ENCODE measurements at places on chromosomes 7 and 10.

DNA sequence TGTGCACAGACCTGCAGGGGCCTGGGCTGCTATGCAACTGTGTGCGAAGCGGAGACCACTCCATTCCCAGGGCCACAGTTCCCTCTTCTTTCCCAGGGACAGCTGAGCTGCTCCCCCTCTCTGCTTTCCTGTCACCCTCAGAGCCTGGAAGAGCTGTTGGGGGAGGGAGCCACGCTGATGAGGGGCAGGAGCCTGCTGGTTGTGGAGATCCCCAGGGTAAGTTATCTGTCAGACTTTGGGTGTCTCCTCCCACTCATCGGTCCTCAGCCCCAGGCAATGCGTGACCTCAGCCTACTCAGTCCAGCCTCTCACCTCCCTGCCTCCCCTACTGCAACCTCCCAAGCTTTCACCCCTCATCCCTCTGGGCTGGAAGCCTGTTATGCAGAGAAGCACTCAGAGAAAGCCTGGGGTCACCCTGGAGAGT lies 53.5 kb downstream of the ZNF467 start:
- no peak for DNase-seq

GRCh38 chr7:103879928-103880600 lies 109.4 kb downstream of the RELN start:
- no peak for DNase-seq

DNA sequence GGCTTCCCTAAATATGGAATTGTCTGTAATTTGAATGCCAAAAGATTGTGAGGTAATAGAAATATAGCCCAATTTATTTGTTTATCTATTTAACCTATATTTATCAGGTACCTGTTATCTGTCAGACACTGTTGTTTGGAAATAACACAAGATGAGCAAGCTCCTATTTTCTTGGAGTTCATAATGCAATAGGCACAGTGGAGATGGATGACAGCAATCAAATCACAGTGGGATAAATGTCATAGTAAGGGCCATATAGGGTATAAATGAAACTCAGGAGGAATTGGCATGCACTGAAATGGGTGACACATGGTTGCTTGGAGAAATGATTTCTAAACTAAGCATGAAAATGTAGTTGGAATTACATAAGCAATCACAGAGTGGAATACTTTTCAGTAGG lies 761.8 kb upstream of the MBL2 start:
- DNase-seq = no peak

DNA sequence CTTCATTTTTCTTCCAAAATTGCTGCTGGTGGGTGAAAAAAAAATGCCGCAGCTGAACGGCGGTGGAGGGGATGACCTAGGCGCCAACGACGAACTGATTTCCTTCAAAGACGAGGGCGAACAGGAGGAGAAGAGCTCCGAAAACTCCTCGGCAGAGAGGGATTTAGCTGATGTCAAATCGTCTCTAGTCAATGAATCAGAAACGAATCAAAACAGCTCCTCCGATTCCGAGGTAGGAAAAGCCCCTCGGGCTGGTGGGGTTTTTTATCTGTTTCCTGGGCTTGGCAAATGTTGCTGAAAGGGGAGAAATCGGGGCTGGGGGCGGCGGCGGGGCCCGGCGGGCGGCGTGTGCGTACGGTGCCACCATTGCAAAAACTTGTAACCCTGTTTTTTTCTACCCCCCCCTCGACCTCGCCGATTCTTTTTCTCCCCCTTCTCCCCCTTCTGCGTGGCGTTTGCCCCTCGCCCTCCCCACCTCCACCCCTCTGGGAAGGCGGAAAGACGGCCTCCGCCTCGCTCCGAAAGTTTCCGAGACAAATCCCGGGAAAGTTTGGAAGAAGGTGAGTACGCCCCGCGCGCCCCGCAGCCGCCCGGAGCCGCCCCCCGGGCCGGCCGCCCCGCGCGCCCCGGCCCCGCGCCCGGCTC lies 789 bp downstream of the TCF7L2 start:
- DNase-seq = no peak

GRCh38 chr7:48074204-48074654 lies 14.8 kb upstream of the UPP1 start:
- no peak for DNase-seq

DNA sequence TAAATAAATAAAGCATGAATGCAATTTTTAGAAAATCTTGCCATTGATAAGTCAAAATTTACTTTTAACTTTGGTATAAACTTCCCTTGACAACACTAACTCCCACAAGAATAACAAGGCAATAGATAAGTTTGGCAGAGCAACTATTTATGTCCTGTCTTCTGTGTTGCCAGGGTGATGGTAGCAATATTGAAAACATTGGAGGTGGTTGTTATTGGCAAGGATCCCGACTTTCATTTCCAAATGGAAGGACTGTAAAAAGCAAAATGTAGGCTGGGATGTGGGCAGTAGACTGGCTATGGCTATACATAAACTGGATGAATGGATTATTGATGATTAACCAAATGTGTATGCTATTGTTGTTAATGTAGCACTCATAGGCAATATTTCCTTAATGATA lies 134.9 kb upstream of the CACNA2D1 start:
- DNase-seq = no peak

- no peak for DNase-seq
Measured at GRCh38 chr7:149509774-149510173, 12.2 kb upstream of the ZNF746 start.

- no peak for DNase-seq
Measured at GRCh38 chr7:125074141-125074540, 144.5 kb upstream of the POT1 start.

DNA sequence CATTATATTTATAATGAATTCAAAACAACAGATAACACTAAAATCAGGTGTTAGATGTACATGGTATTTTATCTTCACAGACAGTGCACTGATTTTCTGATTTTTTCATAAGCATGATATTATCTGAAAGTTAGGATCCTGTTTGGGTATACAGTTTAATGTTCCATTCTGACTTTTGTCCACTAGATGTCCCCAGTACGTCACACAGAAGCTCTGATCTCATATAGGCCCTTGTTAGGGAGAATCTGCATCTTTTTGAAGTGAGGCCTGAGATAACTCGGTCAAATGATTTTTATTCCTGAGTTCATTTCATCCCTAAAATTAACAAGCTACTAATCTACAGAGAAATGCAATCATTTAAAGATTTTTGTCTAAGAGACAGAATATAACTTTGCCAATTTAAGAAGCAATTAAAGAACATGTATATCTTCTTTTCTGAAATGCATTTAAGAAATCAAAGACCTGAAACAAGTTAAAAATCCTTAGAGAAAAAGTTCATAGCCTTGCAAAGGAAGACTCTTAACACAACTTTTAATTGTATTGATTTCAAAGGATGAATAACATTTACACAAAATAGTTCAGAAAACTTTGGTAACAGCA lies 72.0 kb upstream of the TES start:
- DNase-seq = no peak

DNA sequence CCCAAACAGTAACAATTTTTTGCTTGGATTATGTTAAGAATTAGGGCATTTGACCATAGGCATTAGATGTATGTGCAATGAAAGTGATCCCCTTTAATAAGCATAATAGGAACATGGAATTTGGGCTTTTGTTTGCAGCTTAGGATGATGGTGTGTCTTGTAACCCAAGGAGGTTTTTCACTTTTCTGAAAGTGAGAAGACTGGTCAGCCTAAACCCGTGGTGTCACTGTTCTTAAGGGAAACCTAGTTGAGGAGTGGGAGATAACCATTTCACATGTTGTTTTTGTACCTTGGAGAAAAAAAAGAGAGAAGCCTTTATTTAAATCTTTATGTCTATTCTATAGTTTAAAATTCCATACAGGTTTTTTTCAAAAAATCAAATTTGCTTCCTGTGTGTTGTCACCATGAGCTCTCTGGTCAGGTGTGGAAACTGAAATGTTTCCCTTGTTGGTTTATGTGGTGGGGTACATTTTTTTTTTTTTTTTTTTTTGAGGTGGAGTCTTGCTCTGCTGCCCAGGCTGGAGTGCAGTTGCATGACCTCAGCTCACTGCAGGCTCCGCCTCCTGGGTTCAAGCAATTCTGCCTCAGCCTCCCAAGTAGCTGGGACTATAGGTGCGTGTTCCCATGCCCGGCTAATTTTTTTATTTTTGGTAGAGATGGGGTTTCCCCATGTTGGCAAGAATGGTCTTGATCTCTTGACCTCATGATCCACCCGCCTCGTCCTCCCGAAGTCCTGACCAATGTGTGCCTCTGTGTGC lies 7.7 kb downstream of the CCM2 start:
- no peak for DNase-seq

DNA sequence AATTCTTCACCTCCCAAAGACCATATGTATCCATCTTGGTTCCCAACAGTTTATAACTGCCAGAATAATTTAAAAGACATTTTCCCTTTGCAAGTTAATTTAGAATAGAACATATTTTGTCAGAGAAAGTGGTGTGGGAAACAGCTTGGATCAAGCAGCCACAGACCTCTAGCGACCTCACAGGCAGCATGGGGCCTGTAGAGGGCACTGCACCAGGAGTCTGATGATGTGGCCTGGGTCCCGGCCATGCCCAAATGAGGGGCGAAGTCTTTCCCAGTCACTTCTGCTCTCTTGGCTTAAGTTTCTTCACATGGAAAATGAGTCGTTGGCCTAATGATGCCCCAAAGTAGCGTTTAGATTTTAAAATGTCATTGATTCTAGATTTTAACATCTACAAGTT lies 243.2 kb downstream of the SDK1 start:
- DNase-seq = no peak

DNA sequence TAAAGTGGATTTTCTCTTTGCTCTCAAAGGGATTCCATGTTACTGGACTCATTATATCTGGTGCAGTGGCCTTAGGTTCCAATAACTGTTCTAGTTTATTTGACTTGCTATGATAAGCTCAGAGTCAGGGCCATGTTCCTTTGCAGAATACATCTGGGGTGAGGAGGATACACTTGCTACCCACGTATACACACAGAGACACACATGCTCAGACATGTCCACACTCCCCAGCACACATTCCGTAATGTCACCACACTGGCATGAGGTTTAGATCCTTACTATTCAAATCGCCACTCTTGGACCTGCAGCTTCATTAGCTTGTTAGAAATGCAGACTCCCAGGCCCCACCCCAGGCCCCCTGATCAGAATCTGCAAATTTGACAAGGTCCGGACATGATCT lies 195.3 kb downstream of the BMPER start:
- DNase-seq = no peak

GRCh38 chr7:125383324-125383723 lies 453.7 kb upstream of the POT1 start:
- no peak for DNase-seq

GRCh38 chr7:91311839-91312238 lies 47.6 kb downstream of the FZD1 start:
- no peak for DNase-seq

GRCh38 chr7:73896454-73896853 lies 35.5 kb downstream of the TMEM270 start:
- no peak for DNase-seq

GRCh38 chr7:107294182-107294581 lies 125.4 kb downstream of the HBP1 start:
- DNase-seq = no peak

GRCh38 chr10:123835575-123835974 lies 56.0 kb downstream of the CPXM2 start:
- no peak for DNase-seq

DNA sequence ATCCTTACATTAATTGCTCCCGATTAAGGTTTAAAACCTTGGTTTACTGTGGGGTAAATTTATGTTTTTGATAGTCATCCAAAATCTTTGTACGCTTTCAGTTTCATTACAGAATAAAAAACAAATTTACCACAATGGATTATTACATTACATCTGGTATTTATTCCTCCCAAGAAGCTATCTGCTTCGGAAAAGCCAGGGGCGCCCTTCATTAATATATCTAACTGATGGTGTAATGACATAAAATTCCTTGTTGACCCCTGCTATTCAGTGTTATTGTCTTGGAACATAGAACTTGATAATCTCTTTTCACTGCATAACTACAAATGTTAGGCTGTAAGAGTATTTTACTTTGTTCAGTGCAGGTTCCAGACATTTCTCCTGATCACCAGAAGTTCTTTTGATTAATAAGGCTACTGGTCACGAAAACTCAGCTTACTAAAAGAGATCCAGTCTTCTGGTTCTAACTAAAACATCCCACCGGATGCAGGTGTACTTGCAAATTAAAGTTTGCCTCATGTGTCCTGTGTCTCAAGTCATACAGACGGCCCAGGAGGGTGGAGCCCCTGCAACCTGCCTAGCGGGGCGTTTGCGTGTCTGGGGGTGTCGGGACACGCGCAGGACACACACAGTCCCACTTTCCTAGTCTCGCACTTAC lies 581 bp upstream of the GLCCI1 start:
- no peak for DNase-seq

GRCh38 chr10:103417601-103418000 lies 21.2 kb downstream of the PDCD11 start:
- DNase-seq = no peak

DNA sequence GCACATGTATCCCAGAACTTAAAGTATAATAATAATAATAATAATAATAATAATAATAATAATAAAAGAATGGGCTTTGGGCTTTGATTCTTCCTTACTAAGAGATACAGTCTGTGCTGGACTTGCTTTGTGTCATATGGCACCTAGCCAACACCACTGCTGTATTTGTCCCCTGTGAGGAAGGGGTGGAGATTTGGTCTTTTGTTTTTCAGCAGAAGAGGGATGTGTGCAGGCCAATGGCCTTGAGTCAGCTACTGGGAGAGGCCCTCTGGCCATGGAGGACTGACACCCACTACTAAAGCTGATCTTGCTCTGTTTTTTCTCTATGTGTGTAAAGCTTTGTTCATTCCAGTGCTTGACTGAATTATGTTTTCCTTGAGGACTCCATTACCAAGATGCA lies 573.0 kb upstream of the PCDH15 start:
- no peak for DNase-seq

- DNase-seq = no peak
Measured at GRCh38 chr10:35758076-35758475, 116.0 kb upstream of the FZD8 start.

- no peak for DNase-seq
Measured at GRCh38 chr10:101066896-101067355, 5.1 kb downstream of the KAZALD1 start.

GRCh38 chr10:60035984-60036383 lies 129.6 kb upstream of the CCDC6 start:
- DNase-seq = no peak

- DNase-seq = no peak
Measured at GRCh38 chr7:41885748-41886147, 182.9 kb upstream of the INHBA start.

- DNase-seq = no peak
Measured at GRCh38 chr7:20030417-20030816, 186.8 kb downstream of the MACC1 start.

- DNase-seq = no peak
Measured at GRCh38 chr7:42186151-42186550, 50.9 kb downstream of the GLI3 start.

DNA sequence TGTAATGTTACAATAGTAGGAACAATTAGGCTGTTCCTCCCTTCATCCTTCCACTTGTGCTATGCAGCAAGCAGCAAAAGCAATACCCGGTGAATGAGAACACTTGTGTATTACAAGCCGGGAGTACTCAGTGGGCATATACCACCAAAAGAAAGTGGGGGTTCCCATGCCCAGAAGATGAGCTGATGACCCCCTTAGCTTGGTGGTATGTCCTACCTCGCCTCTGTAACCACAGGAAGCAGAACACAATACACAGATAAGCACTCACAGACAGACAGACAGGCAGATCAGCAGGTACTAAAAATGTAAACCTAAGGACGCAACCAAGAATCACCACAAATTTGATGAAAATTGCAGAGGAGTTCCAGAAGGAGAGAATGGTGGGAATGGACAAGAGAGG lies 15.5 kb upstream of the KIF20B start:
- DNase-seq = no peak

Data from activated gamma-delta T cell treated with Interleukin-2 at 50 U/mL for 16 hours (primary cell).